NCI-H1105 treated with DMSO at 0.1 percent for 48 hours (cell line): ENCODE measurements at places on chromosomes 16 and 17.

GRCh38 chr17:17613708-17614114 is 22.2 kb upstream of the PEMT start:
- peak; percentile 82 for DNase-seq

DNA sequence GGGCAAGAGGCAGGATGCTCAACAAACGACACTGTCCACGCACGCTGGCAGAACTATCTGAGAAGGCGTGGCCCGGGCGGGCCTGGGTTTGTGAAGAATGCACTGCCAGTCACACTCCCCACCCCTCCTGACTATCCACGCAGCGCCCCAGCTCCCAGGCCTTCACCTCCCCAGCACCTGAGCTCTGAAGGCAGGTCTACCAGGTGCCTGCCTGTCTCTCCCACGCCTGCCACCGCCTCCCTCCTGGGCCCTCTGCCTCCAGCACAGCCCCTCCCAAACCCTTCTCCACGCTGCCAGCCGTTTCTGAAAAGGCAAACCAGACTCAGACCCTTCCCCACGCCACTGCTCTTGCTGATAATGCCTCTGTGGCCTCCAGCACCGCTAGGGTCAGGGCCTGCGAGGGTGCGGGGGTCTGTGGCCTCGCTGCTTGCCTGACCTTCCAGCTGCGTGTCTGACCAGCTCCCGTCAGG is 11.6 kb downstream of the MYBBP1A start:
- DNase-seq = no peak

DNA sequence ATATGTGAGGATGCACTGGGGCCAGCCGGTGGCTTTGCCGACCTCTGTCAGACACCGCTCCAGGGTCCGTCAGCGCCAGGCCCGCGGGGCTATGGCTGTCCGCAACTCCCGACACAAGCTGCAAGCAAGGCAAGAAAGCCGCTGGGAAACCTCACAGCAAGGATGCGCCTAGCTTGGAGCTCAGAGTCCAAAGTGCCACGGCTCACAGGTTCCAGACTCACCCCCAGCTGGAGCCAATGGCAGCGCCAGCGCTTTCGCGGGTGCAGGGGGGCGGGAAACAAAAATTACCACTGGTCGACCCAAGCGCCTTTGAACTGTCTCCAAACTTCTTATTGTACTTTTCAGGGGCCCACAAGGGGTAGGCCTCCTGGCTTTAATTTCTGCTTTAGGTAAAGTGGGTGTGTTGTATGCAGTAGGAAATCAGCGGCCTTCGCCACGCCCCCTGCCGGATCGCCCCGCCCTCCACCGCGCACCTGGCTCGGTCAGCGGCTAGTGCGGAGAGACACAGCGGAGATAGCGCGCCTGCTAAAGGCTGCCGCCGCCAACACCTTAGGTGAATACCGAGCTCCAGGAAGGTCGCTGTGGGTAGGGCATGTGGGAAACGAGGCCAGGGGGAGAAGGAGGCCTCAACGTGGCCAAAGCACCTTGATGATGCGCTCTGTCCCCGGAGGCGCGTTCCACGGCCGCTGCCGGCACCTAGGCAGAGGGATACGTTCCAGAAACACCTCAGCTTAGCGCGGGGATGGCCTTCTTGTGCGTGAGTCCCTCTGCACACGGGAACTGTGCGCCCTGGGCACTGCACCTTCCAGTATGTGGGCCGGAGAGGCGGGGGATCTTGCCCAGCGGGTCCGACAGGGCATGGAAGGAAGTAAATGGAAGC is 61.0 kb upstream of the RBL2 start:
- DNase-seq = no peak

GRCh38 chr16:6144463-6144862 is 1046.9 kb upstream of the EEF2KMT start:
- DNase-seq = no peak

DNA sequence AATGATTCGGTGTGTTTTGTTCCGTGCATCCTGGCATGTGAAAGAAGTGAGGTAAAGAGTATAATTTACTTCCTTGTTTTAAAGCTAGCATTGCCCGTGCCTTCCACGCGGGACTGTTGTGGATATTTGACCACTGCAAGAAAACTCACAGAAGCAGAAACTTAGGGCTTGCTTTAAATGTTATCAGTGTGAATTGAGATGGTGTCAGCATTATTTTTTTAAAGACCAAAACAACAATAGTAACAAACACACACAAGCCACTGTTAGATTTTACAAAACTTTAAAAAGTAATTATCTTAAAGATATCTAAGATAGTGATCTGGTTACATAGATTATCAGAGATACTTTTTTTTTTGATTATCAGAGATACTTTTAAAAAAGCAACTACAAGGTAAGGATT is 47.4 kb downstream of the WWOX start:
- no peak for DNase-seq

DNA sequence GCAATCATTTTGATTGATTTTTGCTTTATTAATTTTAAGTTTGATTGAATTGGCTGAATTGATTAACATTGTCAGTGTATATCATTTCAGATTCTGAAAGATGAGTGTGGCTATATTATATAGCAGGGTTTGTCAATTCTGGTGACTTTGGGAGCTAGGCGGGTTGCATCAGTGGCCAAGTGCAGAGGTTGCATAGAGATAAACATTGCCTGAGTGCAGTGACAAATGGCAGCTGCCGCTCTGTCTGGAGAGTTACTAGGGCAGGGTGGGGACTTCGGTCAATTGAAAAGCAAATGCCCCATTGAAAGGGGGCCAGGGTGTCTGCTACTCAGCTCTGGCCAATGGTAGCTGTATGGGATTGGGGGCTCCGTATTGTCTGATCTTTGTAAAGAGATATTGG is 12.7 kb downstream of the SYT17 start:
- DNase-seq = no peak

GRCh38 chr17:4301066-4301465 is 37.3 kb upstream of the ANKFY1 start:
- DNase-seq = no peak

DNA sequence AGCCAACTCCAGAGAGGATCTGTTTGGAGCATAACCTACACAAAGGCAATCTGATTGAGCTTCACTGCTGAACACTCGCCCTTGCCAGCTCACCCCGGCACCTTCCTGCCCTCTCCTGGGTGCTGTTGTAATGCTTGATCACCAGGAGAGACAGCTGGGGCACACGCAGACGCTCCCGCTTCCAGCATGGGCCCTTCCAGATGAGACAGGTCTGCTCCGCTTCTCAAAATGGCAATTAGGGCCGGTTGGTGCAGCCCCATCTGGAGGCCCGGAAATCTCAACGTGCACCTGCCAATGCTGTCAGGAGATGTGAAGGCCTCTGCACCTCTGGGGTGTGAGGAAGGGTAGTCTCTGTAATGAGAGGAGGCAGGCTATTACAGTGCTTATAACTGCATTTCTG is 206.1 kb downstream of the ABCC12 start:
- no peak for DNase-seq

GRCh38 chr17:28878158-28878910 is 19.2 kb downstream of the FLOT2 start:
- DNase-seq = no peak

- no peak for DNase-seq
Observed at GRCh38 chr17:17525311-17525710, 29.1 kb upstream of the RASD1 start.

- no peak for DNase-seq
Observed at GRCh38 chr17:50627782-50628601, 6.7 kb upstream of the ABCC3 start.

DNA sequence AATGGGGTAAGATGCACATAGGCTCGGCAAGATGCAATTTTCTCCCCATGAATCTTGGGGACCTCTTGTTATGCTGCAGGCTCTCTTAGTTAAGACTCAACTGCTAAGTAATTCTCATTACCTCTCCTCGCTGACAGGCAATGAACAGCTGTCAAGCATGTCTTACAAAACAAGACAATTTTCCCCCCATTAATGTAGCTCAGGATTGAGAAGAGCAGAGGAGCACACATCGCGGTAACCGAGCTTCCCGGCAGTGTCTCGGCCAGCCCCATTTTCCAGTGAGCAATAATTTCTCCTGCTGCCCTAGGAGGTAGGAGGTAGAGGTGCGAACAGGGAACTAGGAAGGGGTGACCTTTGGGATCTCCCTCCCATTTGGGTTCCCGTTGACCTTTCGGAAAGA is 272.1 kb downstream of the HAPSTR1 start:
- DNase-seq = no peak

GRCh38 chr17:47990962-47991731 is 20.2 kb downstream of the CDK5RAP3 start:
- no peak for DNase-seq

DNA sequence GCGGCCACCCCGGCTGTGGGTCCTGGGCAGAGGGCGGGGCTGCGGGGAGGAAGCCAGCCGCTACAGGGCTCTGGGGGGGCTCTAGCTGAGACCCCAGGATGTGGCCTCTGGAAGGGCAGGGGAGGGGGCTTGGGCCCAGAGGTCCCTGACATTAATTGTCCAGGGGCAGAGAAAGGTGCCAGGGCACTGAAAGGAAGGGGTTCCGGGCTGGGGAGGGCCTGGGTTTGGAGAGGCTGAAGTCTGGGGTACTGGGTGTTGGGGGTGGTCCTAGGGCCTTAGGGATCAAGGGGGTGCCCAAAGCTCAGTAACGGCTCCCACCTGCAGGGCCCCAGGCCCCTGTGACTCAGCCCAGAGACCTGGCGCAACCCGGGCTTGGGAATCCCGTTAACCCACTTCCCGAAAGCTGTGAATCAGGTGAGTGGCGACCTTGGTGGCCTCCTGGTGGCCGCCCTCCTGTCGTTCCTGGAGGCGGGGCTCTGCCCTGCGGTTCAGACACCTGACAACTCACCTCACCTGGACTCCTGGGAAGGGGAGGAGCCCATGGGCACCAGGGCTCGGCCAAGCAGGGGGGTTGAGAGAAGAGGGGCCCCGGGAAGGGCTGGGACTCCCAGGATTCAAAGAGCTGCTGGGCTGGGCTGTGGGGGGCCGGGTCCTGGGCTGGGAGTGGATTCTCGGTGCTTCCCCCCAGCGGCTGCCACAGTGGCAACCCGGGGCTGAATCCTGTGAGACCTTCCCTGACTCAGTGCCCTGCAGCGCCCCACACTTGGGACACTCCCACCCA is 465 bp upstream of the PRSS22 start:
- DNase-seq = peak; percentile 16

- DNase-seq = no peak
Observed at GRCh38 chr16:85924675-85925074, 25.7 kb downstream of the IRF8 start.

DNA sequence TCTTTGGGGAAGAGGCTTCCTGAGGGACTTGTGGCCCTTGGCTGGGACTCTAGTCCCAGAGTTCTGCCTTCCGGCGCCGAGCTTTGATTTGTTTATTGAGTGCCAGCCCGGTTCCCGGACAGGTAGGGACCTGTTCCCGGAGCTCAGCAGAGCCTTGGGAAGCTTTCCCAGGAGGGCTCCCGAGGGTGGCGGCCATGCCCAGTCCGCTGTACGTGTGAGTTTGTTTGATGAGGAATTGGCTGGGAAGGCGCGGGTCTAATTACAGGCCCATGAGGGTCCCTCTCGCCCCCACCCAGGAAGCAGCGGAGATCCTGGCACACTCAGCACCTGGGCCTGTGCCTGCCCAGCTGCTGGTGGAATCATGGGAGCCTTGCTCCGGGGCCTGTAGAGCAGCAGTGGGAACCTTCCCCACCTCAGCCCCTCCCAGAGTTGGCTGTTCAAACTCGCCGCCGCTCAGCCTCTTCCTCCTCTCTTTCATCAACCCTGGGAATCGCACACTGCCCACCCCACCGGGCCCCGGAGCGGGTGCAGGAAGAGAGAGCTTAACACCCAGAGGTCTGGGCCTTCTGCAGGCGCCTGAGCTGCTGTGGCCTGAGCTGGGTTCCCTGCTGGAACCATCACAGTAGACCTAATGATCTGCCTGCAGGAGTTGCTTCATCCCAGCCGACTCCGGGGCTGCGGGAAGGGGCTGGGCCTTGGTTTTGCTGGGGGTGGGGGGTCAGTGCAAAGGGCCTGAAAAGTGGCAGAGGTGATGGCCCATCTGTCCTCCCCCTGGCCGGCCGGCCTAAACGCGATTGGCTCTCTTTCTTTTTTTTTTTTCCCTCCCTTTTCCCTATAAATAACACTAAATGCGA is 313.7 kb downstream of the SEC14L1 start:
- DNase-seq = peak; percentile 59

GRCh38 chr17:64147110-64148016 is 17.4 kb upstream of the ERN1 start:
- DNase-seq = no peak

GRCh38 chr17:16880843-16881230 is 91.1 kb downstream of the TNFRSF13B start:
- no peak for DNase-seq

GRCh38 chr16:48901712-48902374 is 291.9 kb upstream of the N4BP1 start:
- DNase-seq = peak; percentile 74

DNA sequence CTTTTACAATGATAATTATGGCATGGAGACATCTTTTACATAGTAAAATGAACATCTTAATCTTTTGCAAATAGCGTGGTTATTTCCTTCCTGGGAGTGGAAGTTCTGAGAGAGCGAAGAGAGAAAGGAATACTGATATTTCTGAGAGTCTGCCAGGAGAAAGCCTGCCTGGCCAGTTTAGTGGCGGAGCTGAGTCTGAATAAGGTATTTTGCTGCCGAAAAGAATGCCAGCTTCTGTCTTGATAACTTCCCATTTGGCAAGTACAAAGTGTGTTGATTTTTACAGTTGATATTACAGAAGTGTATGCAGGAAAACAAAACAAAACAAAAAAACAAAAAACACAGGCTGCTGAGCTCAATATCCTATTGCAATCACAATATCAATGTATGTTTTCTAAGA is 55.9 kb downstream of the KCNJ2 start:
- no peak for DNase-seq

- no peak for DNase-seq
Observed at GRCh38 chr16:5323284-5324141, 225.9 kb upstream of the EEF2KMT start.

- peak; percentile 63 for DNase-seq
Observed at GRCh38 chr17:36691606-36692005, 90.2 kb downstream of the MRM1 start.

GRCh38 chr16:73289232-73289631 is 241.3 kb upstream of the ZFHX3 start:
- DNase-seq = no peak

DNA sequence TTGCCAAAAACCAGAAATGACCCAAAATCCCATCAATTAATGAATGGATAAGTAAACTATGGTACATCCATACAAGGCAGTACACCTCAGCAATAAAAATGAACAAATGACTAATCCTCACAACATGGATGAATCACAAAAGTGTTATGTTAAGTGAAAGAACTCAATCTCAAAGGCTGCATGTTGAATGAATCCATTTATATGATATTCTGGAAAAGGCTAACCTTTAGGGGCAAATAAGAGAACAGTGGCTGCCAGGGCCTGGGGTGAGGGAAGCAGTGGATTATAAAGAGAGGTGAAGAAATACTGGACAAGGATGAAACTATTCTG is 46.1 kb upstream of the MSI2 start:
- no peak for DNase-seq

- no peak for DNase-seq
Observed at GRCh38 chr17:77257596-77258458, 117.1 kb downstream of the SEC14L1 start.

DNA sequence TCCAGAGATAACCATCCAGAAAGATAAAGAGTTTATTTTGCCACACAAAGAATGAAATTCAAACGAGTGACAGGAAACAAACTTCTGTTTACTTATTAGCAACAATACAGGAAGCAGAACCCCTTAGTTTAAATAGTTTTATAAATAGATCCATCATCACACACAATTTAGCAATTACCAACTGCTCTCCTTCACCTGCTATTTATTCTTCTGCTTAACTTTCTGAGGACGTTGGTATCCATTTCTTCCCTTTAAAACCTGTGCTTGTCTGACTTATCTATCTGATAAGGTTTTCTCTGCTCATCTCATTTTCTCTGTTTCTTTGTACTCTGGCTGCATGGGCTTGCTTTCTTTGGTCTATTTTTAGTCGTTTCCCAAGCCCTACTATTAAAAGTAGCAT is 4.3 kb upstream of the ADAMTS18 start:
- peak; percentile 13 for DNase-seq

- DNase-seq = peak; percentile 73
Observed at GRCh38 chr17:29591146-29591736, 1.7 kb upstream of the ANKRD13B start.
